COR-L47 (cell line): ENCODE measurements at places on chromosomes 2 and 18.

DNA sequence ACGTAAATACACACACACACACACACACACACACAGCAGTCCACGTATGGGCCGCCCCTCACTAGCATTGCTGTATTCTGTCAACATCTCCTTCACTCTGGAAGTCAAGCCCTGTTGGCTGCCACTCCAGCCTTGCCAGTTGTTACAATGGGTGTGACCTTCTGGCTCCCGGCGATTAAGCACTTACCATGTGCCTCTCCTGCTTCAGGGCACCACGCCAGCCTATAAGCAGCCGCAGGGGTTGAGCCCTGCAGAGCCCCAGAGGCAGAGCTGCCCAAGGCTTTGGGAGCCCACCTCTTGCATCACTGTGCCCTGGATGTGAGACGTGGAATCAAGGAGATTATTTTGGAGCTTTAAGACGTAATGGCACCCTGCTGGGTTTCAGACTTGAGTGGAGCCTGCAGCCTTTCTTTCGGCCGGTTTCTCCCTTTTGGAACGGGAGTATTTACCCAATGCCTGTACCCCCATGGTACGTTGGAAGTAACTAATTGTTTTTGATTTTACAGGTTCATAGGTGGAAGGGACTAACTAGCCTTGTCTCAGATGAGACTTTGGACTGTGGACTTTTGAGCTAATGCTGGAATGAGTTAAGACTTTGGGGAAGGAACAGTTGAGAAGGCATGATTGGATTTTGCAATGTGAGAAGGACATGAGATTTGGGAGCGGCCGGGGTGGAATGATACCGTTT, 54.5 kb upstream of the ROCK2 start:
- DNase-seq: peak; percentile 10

GRCh38 chr2:68839260-68839833, 31.9 kb downstream of the BMP10 start:
- DNase-seq: no peak

DNA sequence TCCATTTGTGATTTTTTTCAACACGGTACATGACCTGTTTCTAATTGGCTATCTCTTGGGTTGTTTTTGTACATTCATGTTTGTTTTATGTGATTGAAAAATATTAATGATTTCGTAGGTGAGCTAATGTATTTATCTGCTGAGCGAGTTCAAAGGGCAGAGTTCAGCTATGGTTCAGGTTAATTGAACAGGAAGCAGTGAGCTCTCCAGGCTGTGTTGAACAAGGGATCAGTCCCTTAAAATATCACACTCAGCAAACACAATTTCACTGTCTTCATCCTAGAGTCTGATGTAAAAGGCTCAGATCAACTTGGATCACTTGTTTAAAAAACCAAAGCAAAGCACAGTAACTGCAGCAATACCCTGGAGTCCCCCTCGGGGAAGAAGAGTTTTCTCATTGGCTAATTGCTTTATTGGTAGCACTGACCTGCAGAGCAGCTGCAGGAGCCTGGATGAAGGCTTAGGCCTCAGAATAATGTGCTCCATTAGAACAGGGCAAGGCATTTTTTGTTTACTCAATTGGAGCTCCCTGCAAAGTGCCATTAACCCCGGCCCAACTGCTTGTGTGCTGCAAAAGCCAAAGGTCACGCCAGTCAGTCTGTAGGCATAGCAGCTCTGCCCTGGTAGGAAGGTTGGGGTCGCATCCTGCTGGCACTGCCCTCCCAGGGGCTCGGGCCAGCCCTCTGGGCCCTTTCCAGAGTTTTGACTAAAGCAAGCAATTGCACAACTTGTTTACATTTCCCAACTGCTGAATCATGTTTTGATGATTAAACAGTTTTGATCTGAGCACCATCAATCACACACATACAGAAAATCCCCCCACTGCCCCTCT, 10.5 kb downstream of the ONECUT2 start:
- DNase-seq: peak; percentile 50

GRCh38 chr2:73263540-73264331, 20.5 kb downstream of the FBXO41 start:
- no peak for DNase-seq

- DNase-seq: peak; percentile 55
Measured at GRCh38 chr2:26772064-26773001, 8.2 kb downstream of the SLC35F6 start.

GRCh38 chr2:68828887-68829708, 42.1 kb downstream of the BMP10 start:
- DNase-seq: peak; percentile 31

GRCh38 chr18:46379323-46379950, 275.3 kb downstream of the HAUS1 start:
- DNase-seq: no peak

DNA sequence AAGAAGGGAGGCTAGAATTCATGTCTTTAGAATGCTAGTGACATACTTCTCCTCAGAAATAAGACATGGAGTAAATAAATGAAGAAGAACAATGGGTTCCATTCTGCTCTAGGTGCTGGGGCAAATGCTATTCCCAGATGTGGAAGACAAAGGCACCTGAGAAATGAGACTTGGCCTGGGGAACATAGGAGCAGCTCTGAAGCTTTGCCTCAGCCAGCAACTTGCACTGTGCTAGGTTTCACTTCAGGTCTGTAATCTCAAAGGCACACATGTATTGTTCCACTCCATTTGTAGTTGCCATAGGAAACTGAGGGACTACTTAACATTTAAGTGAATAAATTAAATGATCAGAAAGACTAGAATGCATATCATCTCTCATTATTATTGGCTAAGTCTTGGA, 538.9 kb upstream of the REG3G start:
- DNase-seq: no peak

DNA sequence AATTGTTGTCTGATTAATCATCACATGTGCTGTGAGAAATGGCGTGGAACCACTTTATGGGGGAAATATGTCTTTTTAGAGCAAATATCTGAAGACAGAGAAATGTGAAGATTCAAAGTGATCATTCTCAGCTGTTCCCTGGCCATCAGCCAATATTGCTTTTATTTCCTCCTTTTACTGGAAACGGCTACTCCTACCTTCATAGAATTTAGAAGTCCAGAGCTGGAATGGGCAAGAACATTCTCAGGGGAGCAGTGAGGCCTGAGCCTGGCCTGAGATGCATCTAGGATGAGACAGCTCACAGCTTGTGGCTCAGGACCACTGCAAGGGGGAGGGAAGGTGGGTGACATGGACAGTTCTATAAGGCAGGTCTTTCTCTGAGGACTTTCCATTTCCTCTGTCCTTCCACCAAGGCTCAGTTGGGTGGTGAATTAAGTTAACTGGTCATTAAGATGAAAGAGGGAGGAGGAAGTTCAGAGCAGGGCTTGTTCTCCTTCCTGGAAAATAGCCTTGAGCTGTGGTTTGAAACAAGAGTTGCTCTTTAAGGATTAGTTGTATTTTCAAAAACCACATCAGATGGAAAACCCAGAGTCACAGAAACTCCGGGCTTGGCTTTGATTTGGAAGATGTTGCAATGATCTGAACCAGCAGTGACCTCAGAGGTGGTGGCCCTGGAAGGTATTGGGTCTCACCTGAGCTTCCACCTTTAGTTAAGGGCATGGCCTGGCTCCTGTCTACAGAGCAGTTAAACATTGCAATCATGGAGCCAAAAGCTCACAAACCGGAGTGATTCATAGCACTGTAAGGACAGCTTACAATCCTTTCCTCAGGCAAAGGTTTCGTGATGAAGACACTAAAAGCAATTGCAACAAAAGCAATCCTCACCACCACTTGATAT, 144.3 kb downstream of the VAPA start:
- DNase-seq: no peak

GRCh38 chr2:17106418-17106817, 411.8 kb downstream of the RAD51AP2 start:
- DNase-seq: no peak

DNA sequence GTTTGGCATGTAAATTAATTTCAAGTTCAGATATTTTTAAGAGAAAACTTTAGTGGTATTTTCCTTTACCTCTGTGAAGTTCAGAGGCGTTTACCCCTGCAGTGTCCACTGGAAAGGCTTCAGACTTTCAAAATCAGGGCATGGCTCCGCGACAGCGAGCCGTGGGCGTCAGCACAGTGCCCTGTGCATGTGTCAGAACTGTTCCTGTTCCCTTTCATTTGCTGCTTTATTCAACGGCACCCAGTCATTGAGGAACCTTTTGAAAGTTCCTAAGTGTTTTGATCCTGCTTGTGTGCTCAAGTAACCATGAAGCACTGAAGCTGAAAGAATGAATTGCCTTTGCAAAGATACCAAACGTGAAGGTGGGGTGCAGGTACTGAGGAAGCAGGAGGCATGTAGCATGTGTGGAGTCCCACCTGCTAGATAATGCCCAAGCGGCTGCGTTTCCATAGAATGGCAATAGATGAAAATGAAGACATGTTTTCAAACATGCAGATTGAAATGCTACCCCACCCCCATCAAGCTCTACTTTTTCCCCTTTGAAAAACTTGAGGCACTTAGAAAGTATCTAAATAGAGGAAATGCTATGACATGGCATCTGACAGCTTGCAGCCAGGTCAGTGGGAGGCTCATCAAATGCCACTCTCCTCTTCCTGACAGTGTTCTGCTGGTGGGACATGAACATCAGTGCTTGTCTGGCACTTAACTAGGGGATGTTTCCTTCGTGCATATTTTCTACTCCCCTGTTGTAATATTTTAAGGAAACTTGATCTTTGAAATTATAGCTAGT, 148.6 kb downstream of the ZNF236 start:
- no peak for DNase-seq

GRCh38 chr2:239085201-239085992, 237.5 kb downstream of the TWIST2 start:
- no peak for DNase-seq

GRCh38 chr2:127776122-127776780, 34.7 kb downstream of the WDR33 start:
- DNase-seq: no peak

- no peak for DNase-seq
Measured at GRCh38 chr2:166901336-166901735, 13.1 kb downstream of the XIRP2 start.

- no peak for DNase-seq
Measured at GRCh38 chr2:128786741-128787478, 468.2 kb upstream of the HS6ST1 start.

DNA sequence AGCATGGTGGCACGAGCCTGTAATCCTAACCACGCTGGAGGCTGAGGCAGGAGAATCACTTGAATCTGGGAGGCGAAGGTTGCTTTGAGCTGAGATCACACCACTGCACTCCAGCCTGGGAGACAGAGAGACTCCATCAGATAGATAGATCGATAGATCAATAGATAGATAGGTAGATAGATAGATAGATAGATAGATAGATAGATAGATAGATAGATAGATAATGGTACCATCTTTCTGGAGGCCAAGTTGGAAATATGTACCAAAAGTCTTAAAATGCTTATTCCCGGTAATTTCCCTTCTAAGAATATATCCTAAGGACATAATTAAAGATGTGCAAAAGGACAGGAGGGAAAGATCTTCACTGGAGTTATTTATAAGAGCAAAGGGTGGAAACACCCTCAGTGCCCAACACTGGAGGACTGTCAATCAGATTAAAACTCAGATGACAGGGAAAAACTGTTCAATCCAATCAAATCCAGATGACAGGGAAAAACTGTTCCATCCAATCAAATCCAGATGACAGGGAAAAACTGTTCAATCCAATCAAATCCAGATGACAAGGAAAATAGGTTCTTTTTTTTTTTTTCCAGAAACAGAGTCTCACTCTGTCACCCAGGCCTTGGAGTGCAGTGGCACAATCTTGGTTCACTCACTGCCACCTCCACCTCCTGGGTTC, 49.0 kb upstream of the UBE2F start:
- DNase-seq: no peak

GRCh38 chr2:152354909-152355308, 19.9 kb downstream of the FMNL2 start:
- DNase-seq: no peak

DNA sequence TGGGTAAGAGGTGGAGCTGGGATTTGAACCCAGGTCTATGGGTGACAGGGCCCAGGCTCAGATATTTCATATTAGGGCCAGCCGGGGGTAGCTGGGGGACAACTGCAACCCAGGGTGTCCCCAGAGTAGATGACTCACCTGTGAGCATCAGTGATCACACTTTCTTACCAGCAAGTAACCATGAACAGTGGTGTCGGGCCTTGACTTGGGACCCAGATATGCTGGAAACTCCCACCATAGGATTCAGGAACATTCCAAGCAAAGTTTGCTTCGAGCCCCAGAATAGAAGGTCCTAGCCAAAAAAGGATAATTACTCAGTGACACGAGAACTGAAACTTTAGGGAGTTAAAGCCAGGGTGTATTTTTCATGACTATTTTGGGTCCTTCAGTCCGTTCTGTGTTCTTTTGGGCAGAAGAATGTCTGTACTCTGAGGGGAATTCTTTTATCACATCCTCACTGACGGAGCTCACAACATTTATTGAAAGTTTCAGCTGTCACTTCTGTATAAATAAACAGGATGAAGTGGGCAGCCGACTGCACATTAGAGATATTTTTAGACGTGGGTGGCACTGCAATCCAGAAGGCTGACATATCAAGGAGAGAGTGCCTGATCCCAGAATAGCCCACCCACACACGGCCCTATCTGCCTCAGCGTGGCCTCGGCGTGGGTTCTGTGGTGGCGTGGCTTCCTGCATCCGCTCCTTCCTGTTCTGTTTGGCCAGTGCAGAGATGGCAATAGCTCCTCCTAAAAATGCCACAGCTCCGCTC, 45.6 kb downstream of the RAMP1 start:
- DNase-seq: no peak

DNA sequence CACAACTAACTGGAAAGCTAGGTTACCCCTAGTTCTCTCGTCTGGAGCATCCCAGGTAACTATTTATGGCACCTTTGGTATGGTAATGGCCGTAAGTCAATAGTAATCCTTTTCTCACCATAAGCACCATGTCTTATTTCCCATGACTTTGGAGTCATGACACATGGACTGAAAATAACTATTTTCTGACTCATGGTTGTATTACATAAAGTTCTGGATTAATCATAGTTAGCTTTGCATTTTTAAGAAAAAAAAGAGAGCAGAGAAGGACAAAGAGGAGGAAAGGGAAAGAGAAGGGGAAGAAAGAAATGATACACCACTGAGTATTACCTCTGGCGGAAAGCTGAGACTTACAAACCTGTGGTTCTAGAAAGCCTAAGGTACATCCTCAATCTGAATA, 99.3 kb downstream of the BIN1 start:
- no peak for DNase-seq

DNA sequence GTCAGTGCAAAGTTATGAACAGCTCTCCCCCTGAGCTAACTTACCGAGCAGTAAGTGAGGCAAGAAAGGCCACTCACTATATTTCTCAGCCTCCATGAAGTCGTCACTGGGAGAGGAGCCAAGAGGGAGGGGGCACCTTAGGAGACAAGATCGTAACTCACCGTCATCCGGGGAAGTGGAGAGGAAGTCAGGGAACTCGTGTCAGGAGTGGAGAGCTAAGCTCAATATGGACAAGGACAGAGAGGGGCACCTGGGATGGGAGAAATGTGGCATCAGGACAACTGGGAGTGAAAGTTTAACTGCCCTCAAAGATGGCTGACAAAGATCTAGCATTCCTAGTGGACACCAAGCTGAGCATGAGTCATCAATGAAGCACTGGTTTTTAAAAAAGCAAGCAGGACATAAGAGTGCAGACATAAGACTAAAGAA, 37.1 kb downstream of the BCL11A start:
- DNase-seq: no peak

- no peak for DNase-seq
Measured at GRCh38 chr2:26148501-26148900, 24.4 kb upstream of the GAREM2 start.
